Right kidney (tissue), 9 donors: ENCODE measurements at places on chromosomes 2 and 18.
A peak's percentile ranks its signal among the peaks of the same experiment; 100 is the strongest.

DNA sequence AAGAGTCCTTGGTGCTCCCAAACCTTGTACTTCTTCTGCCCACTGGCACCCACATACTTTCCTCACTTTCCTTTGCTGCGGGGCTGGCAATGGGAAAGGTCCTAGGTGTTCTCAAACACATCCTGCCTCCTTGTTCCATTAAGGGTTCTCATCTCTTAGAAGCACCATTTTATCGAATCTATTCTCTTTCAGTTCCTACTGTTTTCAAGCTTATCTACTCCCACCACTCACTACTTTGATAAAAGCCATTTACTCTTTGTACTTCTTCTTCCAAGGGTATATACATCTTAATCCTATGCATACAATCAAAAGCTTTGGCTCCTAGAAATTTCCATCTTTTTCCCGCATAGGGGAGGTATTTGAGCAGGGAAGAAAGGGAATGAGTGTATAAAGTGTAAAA lies 77.1 kb upstream of the LRRTM1 start:
- DNase-seq: no peak

DNA sequence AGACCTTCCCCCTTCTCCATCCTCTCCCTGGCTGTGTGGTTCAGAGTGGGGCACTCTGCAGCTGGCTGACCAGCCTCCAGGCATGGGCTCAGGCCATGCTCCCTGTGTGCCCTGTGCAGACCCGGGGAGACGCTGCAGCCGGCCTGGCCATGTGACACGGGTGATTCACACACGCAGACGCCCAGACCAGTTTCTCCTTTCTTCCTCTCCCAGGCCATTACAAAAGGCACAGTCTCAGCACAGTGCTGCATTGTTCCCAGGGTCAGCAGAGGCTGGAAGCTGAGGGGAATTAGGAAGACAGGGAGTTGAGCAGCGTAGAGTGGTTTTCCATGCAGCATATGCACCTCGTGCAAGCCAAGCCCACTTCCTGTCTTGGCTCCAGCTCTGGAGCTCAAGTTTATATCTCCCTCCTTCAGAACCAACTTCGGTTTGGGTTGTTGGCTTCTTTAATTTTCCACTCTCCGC lies 288.5 kb downstream of the TNS1 start:
- peak; percentile 22 for DNase-seq

DNA sequence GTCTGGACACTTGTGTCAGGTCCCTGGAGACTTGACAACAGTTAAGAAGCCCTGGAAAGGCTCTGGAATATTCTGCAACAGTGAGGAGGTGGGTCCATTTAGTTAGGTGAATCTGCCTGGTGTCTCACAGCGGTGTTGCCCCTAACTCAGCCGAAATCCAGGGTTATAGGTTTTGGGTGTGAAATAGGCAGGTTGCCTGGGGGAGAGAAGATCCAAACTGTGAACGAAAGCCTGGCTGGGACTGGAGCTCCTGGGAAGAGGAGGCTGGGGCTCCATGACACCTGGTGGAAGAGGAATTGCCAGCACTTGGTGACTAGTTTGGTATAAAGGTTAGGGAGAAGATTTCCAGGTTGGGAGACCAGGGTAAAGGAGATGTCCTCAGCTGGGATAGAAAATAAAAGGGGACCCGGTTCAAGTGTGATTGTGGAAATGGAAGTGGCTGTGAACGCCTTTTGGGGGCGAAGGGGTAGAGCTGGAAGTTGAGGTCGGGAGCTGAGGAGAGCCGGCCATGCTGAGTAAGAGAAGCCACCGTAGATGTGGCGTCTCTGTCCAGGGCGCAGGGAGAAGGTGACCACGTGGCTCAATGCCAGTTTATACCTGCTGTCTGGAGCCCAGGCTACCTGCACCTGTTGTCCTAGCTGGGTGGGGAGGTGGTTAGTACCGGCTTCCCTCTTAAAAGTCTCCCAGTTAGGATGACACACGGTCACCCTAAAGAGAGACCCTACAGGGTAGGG lies 3.0 kb upstream of the GAREM2 start:
- no peak for DNase-seq

DNA sequence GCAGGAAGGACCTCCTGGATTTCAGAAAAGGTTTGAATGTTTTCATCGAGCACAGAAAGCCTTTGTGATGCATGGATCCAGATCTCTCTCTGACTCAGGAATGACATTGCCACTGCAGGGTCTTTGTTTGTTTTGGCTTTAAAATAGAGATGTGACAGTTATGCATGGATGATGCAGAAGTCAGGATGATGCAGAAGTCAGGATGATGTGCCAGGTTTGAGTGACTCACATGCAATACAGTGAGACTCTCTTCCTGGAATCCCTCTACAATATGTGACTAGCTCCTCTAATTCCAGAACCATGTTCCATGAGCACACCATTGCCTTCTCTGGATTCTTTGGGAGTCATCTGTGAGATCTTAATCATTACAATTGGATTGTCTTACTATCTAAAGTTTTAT lies 177.9 kb upstream of the RAB6C start:
- DNase-seq: no peak

- DNase-seq: no peak
Measured at GRCh38 chr18:32237049-32237448, 47.2 kb downstream of the MEP1B start.

DNA sequence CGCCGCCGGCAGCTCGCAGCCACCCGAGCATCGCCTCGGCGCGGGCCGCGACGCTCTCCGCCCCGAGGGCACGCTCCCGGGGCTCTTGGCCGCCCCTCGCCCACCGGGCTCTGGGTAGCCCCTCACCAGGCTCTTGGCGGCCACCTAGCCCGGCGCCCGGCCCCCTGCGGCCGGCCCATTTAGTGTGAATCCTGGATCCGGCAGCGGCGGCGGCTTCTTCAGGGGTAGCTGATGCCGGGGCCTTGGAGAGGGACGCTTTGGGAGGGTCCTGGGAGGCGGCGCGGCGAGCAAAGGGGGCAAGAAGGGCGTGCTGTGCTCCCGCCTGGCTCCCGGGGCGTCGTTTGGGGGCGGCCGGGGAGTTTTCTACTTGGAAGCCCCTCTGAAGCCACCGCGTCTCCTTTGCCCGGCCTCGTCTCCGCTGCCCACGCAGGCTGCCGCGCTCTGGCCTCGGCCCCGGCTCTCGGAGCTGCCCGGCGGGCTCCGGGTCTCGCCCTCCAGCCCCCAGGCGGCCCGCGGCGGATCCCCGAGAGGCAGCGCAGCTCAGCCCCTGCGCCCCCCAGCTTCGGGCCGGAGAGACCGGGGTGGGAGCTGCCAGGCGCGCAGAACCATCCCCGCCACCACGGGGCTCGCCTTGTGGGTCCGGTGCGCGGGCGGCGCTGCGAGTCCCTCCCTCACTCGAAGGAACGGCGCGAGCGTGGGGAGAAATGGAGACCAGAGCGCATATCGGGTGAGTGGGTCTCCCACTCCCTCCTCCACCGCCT lies 509 bp downstream of the PIEZO2 start:
- peak; percentile 84 for DNase-seq

DNA sequence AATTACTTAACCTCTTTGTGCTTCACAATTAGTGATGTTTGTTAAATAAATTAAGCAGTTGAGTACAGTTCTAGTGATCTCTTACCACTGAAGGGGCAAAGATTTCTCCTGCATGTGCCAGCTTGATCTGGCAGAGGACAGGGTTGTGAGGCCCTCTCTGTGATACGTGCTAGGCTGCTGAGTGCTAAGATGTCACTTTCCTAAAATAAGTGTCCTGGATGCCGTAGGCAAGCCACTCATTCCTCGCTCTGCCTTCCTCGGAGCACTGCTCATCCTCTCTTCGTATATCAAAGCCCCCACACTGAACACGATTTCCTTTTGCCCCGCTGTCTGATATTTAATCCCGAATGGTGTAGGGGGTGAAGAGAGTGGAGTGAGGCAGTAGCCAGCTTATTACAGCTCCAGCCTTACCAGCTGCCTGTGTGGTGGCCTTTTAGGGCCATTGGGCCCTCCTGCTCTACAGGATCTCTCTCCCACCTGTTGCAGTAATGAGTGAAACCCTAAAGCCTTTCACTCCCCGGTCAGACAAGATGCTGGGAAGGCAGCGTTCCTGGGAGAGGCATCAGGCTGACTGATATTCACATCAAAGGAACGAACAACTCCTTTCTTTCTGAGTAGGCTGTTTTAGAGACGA lies 40.5 kb downstream of the PTPRM start:
- DNase-seq: no peak

DNA sequence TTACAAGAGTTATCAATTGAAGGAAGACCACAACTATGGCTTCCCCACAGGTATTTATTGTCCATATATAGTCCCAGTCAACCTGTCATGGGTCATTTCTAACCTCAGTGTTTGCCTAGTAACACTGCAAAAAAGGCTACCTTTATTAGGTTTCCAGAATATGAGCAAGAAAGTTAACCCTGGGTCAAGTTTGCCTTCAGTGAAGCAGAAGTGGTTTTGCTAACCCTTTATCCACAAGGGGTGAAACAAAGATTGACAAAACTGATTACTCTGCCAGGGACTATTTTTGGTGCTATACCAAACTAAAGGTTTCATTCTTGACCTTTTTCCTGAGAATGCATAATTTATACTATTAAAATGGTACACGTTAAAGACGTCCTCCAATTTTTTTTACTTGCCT lies 28.8 kb downstream of the SP100 start:
- no peak for DNase-seq

DNA sequence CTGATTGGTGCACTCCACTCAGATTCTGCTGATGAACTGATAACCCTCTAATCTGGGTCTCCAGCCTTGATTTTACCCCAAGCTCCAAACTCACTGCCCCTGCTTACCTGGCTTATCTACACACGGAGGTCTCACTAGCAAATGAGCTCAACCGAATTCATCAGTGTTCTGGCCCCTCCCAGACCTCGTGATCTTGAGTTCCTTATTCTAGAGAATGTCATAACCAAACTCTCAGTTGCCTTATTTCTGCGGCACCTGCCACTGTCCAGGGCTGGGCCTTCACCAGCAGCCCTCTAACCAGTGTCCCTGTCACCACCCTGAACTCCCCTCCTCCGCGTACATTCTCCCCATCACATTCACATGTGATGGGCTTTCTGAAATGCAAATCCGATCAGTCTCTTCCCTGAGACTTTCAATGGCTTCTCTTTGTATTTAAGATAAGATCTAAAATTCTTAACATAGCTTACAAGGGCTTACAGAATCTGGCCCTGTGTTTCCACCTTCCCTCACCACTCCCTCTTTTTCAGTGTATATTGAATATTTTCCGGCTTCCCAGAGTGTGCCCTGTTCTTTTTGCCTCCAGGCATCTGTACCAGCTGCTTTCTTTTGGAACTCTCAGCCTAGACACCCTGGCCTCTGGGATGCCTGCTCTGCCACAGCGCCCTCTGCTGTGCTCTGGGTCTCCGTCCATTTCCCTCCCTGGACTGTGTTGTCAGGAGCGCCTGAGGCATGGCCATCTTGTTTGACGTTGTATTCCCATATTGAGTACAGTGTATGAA lies 31.1 kb downstream of the NAB1 start:
- no peak for DNase-seq

- DNase-seq: no peak
Measured at GRCh38 chr2:74841641-74842040, 7.7 kb downstream of the HK2 start.

- DNase-seq: no peak
Measured at GRCh38 chr2:109066501-109066900, 62.5 kb upstream of the SH3RF3 start.

DNA sequence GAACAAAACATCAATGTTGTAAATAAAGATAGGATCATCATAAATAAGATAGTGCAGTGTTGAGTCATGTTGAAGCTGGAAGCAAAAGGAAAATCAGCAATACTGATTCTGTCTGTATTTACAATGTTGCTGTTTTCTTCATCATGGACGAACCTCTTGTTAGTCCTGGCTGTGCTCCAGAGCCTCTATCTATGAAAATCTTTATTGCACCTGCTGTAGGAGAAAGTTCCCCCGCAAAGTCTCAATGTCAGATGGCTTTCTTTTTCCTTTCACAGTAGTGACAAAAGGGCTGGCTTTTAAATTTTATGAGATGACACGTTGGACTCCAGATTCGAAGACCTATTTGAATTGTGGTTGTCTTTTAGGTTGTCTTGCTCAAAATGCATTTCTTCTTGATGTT lies 98.5 kb upstream of the LRRTM1 start:
- no peak for DNase-seq

GRCh38 chr2:238418196-238418998 lies 8.3 kb upstream of the ASB1 start:
- peak; percentile 23 for DNase-seq

GRCh38 chr2:235447210-235447609 lies 46.6 kb upstream of the AGAP1 start:
- DNase-seq: no peak

DNA sequence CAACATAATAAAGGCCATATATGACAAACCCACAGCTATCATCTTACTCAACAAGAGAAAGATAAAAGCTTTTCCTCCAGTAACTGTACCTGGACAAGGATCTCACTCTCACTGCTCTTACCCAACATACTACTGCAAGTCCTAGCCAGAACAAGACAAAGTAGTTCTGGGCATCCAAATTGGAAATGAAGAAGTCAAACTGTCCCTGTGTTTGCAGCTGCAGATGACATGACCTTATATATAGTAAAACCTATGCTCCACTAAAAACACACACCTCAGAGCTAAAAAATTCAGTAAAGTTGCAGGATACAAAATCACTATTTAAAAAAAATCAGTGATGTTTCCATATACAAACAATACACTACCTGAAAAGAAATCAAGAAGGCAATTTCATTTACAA lies 32.2 kb downstream of the USP34 start:
- DNase-seq: no peak

- DNase-seq: no peak
Measured at GRCh38 chr18:54690198-54690597, 99.2 kb downstream of the DYNAP start.

- DNase-seq: no peak
Measured at GRCh38 chr2:218021536-218022071, 18.8 kb upstream of the TNS1 start.

DNA sequence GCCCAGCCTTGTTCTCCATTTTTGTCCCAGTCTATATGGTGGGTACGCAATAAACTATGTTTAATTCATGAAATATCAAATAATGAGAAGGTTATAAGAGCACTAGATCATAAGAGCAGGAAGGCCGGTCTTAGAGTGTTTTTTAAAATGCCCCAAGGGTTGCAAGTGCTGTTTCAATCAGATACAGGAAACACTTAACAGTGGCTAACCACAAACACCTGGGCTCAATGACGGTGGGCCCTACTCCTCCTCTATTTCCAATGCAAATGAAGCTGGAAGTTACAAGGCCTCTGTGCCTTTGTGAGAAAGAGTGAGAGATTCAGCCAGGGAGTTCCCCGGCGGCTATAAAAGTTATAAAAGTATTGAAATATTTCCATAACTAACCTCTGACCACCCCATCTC lies 18.9 kb upstream of the WDR33 start:
- no peak for DNase-seq

GRCh38 chr2:183490914-183491313 lies 366.7 kb downstream of the NUP35 start:
- no peak for DNase-seq
